ENCODE measurements at places on chromosomes 4 and X. TPM values are rescaled to one million over a fixed set of nuclear protein-coding genes. Genes with fewer than 3 reads are reported as not detected.

SRPX2 gene
- 61.9 TPM for total RNA-seq

RTL9 gene
- not detected for total RNA-seq

- DNase-seq = no peak
Observed at GRCh38 chrX:65203545-65203944, 227.3 kb upstream of the ZC4H2 start.

- DNase-seq = no peak
Observed at GRCh38 chr4:5592272-5592671, 116.1 kb downstream of the EVC2 start.

DNA sequence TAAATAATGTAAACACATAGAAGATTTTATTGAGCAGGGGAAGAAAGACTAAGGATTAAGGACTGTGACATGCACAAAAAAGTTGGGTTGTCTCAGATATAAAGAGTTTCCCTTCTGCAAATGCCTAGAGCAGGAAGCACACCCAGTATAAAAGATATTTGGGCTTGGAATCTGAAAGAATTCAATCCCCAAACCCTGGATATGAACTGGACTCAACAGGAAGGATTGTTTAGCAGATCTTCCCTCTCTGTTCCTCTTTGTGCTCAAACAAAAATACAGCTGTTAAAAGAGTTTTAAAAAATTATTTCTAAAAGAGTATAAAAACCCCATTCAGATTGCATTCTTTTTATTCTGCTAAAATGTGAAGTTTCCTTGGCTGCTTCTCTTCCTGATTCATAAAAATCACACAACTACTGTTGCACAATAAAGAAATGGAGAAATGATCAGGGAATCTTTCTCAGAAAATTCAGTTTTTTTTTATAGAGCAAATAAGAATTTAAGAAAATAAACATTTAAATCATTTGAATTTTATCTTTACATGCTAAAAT lies 71.4 kb downstream of the PDLIM5 start:
- no peak for DNase-seq

DNA sequence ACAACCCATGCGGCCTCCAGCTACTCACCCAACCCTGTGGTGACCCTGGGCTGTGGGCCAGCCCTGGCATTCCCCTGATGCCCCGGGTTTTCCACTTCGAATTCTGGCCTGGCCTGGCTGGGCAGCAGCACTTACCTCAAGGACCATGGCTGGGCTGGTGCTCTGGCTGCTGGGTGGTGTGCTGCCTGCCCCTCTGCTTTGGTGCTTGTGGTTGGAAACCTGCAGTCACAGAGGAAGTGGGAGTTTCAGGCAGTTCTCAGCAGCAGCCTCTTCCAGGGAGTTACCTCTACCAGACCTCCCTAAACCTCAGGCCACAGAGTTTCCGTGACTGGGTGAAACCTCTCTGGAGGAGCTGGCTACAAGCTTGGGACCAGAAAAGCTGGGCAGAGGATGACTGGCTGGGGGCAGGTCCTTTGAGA lies at the start of gene CXCR3:
CXCR3 (minus strand) TSS at position 209 of the 419 bp plus-strand sequence; CDS start at position 147, 62 bp downstream.
- DNase-seq = no peak

- DNase-seq = no peak
Observed at GRCh38 chr4:114249561-114249960, 270.1 kb upstream of the ARSJ start.

DNA sequence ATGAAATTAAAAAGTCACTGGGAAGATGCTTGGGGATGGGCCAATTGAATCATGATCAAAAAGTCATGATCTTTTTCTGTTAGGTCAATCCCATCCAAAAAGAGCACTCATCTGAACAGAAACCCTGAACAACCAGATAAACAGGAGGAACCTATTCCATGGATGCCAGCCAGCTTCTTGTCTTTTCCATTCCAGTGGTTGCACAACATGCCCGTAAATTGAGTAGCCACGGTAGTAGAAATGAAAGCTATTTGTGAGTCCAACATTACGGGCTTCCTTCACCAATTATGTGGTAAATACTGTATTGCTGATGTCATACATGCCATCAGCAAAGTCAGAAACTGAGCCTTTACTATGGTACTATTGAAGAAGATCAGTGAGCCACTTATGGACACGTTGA lies 982.4 kb upstream of the HS3ST1 start:
- DNase-seq = no peak

DNA sequence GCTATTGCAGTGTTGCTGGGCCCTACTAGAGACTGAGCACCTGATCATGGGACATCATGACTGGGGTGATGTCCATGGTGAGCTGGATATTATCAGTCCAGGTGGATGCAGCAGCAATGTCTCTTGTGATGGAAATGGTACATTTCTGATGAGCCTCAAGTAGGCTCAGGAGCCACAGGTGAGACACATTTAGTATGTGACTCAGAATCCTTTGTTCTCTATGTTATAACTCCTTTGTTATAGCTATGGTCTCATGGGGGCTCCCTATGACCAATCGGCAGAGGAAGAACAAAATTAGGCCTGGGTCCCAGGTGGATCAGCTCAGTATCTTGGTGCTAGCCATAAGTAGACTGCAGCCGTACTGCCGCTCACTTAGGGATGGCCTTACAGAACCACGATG lies 107.9 kb upstream of the FAT1 start:
- DNase-seq = no peak

DNA sequence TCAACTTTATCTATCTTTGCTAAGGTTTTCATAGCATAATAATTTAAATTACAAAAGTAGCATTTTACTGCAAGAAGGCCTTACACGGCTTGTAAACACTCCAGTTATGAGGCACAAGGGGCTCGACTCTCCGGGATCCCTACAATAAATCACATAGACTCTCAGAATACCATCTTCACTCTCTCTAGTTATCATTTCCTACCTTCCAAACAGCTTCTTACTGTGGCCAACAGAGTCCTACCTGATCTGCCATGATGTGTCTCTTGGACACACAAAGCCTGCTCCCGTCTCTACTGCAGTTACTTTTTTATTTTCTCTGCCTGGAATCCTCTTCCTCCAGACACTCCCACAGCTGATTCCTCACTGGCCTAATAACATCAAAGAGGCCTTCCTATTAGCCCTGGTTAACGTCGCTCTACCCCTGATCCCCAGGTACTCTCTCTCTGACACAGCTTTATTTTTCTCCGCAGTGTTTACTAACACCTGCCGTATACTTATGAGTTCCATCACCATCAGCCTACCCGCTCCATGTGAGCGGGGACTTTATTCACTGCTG lies 559.6 kb upstream of the DIPK2B start:
- DNase-seq = no peak

- no peak for DNase-seq
Observed at GRCh38 chr4:58936436-58936835, 1826.3 kb upstream of the IGFBP7 start.

GRCh38 chr4:13515268-13515667 lies 29.0 kb downstream of the NKX3-2 start:
- DNase-seq = no peak

GRCh38 chrX:4588056-4588455 lies 874.6 kb upstream of the PRKX start:
- no peak for DNase-seq

- no peak for DNase-seq
Observed at GRCh38 chr4:10140866-10141759, 24.5 kb upstream of the WDR1 start.
